ENCODE measurements at places on chromosomes 4 and X. TPM values are rescaled to one million over a fixed set of nuclear protein-coding genes. Genes with fewer than 3 reads are reported as not detected.

GRCh38 chrX:152601848-152602616, 35.7 kb upstream of the GABRQ start:
- no peaks in the 10 kb centered on the region for H3K27me3 ChIP-seq
- H3K36me3 ChIP-seq, result no peaks in the 10 kb centered on the region
- DNase-seq, result no peak

DNA sequence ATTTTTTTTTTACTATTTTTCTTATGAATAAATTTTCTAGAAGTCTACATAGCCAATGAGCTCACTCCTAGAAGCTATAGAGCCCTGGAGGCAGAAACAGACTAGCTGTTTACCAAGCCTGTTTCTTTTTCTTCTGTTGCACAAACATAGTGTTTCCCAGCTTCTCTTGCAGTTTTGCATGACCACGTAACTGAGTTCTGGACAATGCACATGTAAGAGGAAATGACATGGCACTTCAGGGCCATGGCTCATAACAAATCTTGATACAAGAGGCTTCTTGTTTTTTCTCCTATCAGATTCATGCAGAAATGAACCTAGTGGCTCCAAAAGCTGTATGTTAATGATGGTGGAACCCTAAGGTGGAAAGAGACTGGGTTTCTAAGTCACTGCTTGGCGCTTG, 127.4 kb downstream of the ZNF330 start:
- DNase-seq, result no peak
- no peaks in the 10 kb centered on the region for H3K27me3 ChIP-seq
- no peak overlapping the region for H3K4me3 ChIP-seq
- H3K27ac ChIP-seq, result no peak overlapping the region
- no peaks in the 10 kb centered on the region for H3K36me3 ChIP-seq
- peaks cover 6% of the 10 kb centered on the region for H3K4me1 ChIP-seq

DNA sequence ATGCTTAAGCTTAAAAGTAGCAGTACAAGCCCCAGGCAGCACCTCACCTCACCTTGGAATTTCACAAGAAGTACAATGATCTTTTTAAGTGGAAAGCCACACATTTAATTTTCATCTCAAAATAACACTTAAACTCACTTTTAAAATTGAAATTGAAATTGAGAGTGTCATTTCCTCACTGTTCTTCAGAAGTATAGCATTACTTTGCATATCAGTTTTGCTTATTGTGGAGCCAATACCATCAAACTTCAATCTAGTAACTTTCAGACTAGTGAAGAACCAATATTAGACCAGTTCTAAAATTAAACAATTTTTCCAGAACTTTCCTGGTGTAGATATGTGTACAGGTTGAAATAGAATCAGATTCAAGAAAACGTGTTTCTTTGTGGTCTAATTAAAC, 242.4 kb downstream of the NDST4 start:
- no peaks in the 10 kb centered on the region for H3K4me1 ChIP-seq
- DNase-seq, result no peak
- no peaks in the 10 kb centered on the region for H3K36me3 ChIP-seq
- no peak overlapping the region for H3K4me3 ChIP-seq
- no peaks in the 10 kb centered on the region for H3K27me3 ChIP-seq
- H3K27ac ChIP-seq, result no peak overlapping the region

DNA sequence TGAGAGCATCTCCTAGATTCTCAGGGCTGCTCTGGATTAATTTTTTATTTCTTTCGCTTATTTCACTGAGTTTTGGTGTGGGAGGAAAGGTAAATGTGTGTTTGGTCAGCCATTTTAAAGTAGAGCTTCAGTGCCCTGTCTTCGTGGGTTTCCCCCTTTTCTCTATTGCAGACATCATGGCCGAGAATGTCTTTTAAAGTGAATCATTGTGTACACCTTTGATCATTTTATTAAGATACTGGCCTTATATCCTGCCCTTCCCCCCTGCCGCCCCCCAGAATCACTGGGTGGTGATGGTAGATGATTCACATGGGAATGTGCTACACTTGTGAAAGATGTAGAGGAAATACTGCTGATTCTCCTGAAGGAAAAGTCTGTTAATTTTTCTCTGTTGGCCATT, 23.8 kb downstream of the CDKL5 start:
- DNase-seq, result no peak
- H3K4me1 ChIP-seq, result no peaks in the 10 kb centered on the region
- H3K36me3 ChIP-seq, result no peaks in the 10 kb centered on the region
- no peak overlapping the region for H3K4me3 ChIP-seq
- no peak overlapping the region for H3K27ac ChIP-seq

DNA sequence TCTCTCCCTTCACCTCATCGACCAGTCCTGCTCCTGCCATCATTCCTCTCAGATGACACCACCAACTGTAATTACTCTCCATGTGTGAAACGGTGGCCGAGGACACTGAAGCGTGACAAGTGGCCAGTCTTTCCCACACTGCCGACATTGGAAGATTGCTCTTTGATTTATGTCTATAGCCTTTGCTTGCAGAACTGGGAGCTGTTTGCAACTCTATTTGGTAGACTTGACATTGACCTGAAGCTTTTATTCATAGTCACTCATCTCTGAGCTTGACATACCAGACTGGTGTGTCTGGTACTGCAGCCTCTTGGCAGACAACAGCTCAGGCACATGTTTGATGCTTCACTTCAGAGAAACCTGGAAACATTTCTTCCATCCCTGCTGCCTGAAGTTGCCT, 121.8 kb upstream of the GALNT7 start:
- no peak for DNase-seq
- no peak overlapping the region for H3K4me3 ChIP-seq

- H3K4me3 ChIP-seq, result no peak overlapping the region
- H3K27ac ChIP-seq, result no peak overlapping the region
- H3K27me3 ChIP-seq, result no peaks in the 10 kb centered on the region
- H3K4me1 ChIP-seq, result no peaks in the 10 kb centered on the region
Observed at GRCh38 chrX:130719413-130719812, 183.6 kb downstream of the ENOX2 start.

GRCh38 chr4:48681856-48682255, 98.2 kb downstream of the FRYL start:
- peaks cover 20% of the 10 kb centered on the region for H3K4me1 ChIP-seq
- peaks cover 2% of the 10 kb centered on the region for H3K36me3 ChIP-seq
- H3K27me3 ChIP-seq, result no peaks in the 10 kb centered on the region
- no peak overlapping the region for H3K4me3 ChIP-seq

The TMPRSS11A gene
- polyA plus RNA-seq, result not detected

GRCh38 chr4:88027611-88028608, 20.5 kb downstream of the PKD2 start:
- H3K27me3 ChIP-seq, result no peaks in the 10 kb centered on the region
- no peak overlapping the region for H3K27ac ChIP-seq
- no peak for DNase-seq
- H3K36me3 ChIP-seq, result peaks cover 1% of the 10 kb centered on the region

DNA sequence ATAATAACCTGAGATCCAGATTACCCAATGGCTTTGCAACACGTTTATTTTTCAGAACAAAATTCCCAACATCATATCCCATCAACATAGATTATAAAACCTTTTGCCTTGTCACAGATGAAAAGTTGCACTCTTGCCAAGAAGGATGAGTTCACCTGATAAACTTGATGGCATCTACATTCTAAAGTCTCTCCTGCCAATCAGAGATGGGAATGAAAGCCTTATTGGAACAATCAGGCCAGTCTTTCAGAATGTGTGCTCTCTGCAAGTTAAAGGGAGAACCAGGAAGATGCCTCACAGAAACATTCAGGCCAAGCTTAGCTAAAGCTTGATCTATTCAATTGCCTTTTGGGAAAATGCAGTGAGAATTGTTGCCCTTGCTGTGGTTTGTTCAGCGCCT, 1.3 kb downstream of the LPAR4 start:
- peaks cover 16% of the 10 kb centered on the region for H3K4me1 ChIP-seq
- H3K27ac ChIP-seq, result no peak overlapping the region
- DNase-seq, result no peak

DNA sequence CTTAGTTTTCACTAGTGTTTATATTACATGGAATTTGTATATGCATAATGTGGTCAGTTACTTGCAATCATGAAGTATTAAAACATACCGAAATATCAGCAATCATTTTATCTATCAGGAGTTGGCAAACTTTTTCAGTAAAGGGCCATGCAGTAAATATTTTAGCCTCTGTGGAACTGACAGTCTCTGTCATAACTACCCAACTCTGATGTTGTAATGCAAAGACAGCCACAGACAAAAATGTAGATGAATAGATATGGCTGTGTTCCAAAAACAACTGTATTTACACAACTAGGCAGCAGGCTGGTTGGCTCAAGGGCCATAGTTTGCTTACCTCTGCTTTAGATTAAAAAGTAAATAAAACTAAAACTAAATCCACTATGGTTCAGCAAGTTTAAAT, 200.2 kb downstream of the HS3ST1 start:
- H3K4me3 ChIP-seq, result no peak overlapping the region
- H3K4me1 ChIP-seq, result peaks cover 14% of the 10 kb centered on the region
- DNase-seq, result no peak
- no peak overlapping the region for H3K27ac ChIP-seq
- H3K36me3 ChIP-seq, result no peaks in the 10 kb centered on the region

GRCh38 chrX:2402361-2402690, 98.5 kb downstream of the DHRSX start:
- H3K4me3 ChIP-seq, result no peak overlapping the region
- no peak for DNase-seq
- no peak overlapping the region for H3K27ac ChIP-seq
- no peaks in the 10 kb centered on the region for H3K27me3 ChIP-seq

- peaks cover 8% of the 10 kb centered on the region for H3K4me1 ChIP-seq
- H3K4me3 ChIP-seq, result no peak overlapping the region
- H3K27me3 ChIP-seq, result no peaks in the 10 kb centered on the region
- H3K36me3 ChIP-seq, result no peaks in the 10 kb centered on the region
Observed at GRCh38 chr4:184748251-184748652, 14.4 kb upstream of the CENPU start.

- H3K4me1 ChIP-seq, result no peaks in the 10 kb centered on the region
- no peak for DNase-seq
- H3K4me3 ChIP-seq, result no peak overlapping the region
- no peaks in the 10 kb centered on the region for H3K27me3 ChIP-seq
- H3K36me3 ChIP-seq, result no peaks in the 10 kb centered on the region
- no peak overlapping the region for H3K27ac ChIP-seq
Observed at GRCh38 chr4:76804096-76804495, 93.8 kb downstream of the SOWAHB start.

DNA sequence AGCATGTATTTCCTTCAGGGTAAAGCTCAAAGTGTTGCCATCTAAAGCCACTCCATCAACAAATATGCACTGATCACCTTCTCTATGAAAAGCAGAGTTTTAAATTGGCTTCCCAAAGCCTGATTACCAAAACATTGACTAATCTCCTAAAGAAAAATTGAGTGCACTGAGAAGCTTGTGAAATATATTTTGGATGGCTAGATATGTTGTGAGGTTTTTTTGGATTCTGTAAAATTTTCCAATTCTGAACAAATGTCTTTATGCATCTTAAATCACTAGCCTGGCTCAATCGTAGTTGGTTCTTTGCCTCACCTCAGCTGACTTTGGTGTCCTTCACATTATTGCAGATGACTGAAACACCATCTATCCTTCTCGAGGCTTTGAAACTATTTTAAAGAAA, 14.9 kb upstream of the EXOSC9 start:
- no peaks in the 10 kb centered on the region for H3K4me1 ChIP-seq
- no peaks in the 10 kb centered on the region for H3K36me3 ChIP-seq
- peaks cover 12% of the 10 kb centered on the region for H3K27me3 ChIP-seq

GRCh38 chr4:98746530-98746929, 88.1 kb upstream of the TSPAN5 start:
- H3K36me3 ChIP-seq, result no peaks in the 10 kb centered on the region
- H3K27me3 ChIP-seq, result no peaks in the 10 kb centered on the region
- no peaks in the 10 kb centered on the region for H3K4me1 ChIP-seq
- no peak overlapping the region for H3K27ac ChIP-seq
- H3K4me3 ChIP-seq, result no peak overlapping the region
- no peak for DNase-seq

- H3K27me3 ChIP-seq, result no peaks in the 10 kb centered on the region
- no peak overlapping the region for H3K4me3 ChIP-seq
- H3K27ac ChIP-seq, result no peak overlapping the region
- no peaks in the 10 kb centered on the region for H3K36me3 ChIP-seq
- DNase-seq, result no peak
- H3K4me1 ChIP-seq, result peaks cover 69% of the 10 kb centered on the region
Observed at GRCh38 chr4:184349283-184350039, 124.9 kb downstream of the IRF2 start.

DNA sequence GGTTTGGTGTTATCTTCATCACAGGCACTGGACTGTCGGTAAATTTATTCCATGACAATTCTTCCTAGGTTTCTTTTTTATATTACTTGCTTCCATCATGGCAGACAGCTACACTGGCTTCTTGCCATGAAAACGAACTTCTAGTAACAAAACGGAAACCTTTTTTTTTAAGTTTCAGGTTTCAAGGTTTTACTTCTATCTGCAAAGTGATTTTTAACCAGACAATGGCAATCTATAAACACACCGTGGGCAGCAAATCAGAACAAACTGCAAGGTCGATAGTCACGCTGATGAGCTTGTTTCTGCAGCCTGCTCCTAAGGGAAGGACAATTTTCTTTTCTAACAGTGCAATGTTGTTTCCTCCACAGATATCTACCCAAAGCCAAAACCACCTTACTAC, 29.9 kb downstream of the XG start:
- H3K27me3 ChIP-seq, result no peaks in the 10 kb centered on the region
- no peaks in the 10 kb centered on the region for H3K36me3 ChIP-seq
- H3K4me3 ChIP-seq, result no peak overlapping the region
- H3K4me1 ChIP-seq, result no peaks in the 10 kb centered on the region
- no peak overlapping the region for H3K27ac ChIP-seq

- DNase-seq, result no peak
- peaks cover 16% of the 10 kb centered on the region for H3K36me3 ChIP-seq
- no peak overlapping the region for H3K4me3 ChIP-seq
- no peaks in the 10 kb centered on the region for H3K27me3 ChIP-seq
- H3K4me1 ChIP-seq, result peaks cover 18% of the 10 kb centered on the region
Observed at GRCh38 chr4:2671267-2671895, 84.8 kb downstream of the TNIP2 start.

GRCh38 chrX:72238721-72239475, at the start of gene ERCC6L:
TSS of gene ERCC6L (minus strand) at chrX:72239027. CDS start at chrX:72238911, 116 bp downstream.
- H3K27me3 ChIP-seq, result no peaks in the 10 kb centered on the region
- DNase-seq, result peak; percentile 85
- no peaks in the 10 kb centered on the region for H3K4me1 ChIP-seq
- H3K4me3 ChIP-seq, result peak within 1 kb of the TSS; percentile 16

The CXCL3 gene
- not detected for polyA plus RNA-seq

GRCh38 chr4:78653655-78654054, 102.1 kb downstream of the ANXA3 start:
- H3K36me3 ChIP-seq, result no peaks in the 10 kb centered on the region
- H3K4me3 ChIP-seq, result no peak overlapping the region

DNA sequence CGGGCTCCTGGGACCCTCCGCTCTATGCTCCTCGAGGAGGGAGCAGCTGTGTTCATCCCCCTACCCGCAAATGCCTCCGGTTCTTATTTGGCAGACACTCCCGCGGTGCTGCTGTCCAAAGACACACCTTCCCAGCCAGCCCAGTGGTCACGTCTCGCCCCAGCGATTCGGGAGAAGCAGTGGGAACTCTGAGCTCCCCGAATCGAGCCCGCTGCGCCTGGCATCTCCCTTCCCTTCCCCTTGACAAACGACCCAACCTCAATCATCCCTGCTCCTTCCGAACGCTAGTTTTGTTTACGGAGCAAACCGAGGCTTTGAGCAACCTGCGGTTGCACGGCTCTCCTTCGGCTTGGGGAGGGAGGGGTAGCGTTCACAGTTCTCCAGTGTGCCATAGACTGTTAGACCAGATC, 317 bp upstream of the FRMPD4 start:
- DNase-seq, result no peak
- H3K4me1 ChIP-seq, result no peaks in the 10 kb centered on the region
- H3K27ac ChIP-seq, result no peak overlapping the region
- H3K4me3 ChIP-seq, result no peak overlapping the region
- H3K36me3 ChIP-seq, result no peaks in the 10 kb centered on the region
- H3K27me3 ChIP-seq, result no peaks in the 10 kb centered on the region

- DNase-seq, result no peak
- no peaks in the 10 kb centered on the region for H3K27me3 ChIP-seq
- H3K27ac ChIP-seq, result no peak overlapping the region
- peaks cover 10% of the 10 kb centered on the region for H3K4me1 ChIP-seq
Observed at GRCh38 chrX:41563876-41564275, 116.7 kb downstream of the NYX start.
